ENCODE measurements at places on chromosomes 4 and X.

GRCh38 chr4:108867476-108867875 lies 104.6 kb upstream of the ETNPPL start:
- no peak for DNase-seq

DNA sequence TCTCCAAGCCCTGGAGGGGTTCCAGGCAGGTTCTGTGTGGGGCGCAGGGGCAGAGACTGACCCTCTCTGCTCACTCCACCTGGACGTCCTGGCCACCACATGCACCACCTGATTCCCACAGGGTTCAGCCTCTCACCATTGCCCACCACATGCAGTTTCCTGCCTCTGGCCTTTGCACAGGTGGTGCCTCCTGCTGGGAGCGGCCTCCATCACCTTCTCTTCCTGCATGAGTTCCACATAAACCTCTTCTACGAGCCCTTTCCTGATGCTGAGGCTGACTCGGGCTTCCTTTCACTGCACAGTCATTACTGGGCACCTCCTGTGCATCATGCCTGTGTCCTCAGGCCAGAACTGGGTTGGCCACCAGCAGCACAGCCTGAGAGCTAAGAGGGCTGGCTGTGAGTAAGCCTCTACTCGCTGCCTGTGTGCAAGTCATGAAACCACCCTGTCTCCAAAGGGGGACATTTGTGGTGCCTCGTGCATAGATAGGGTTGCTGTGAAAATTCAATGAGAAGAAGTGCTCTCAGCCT lies 19.9 kb downstream of the MAN2B2 start:
- DNase-seq: no peak

DNA sequence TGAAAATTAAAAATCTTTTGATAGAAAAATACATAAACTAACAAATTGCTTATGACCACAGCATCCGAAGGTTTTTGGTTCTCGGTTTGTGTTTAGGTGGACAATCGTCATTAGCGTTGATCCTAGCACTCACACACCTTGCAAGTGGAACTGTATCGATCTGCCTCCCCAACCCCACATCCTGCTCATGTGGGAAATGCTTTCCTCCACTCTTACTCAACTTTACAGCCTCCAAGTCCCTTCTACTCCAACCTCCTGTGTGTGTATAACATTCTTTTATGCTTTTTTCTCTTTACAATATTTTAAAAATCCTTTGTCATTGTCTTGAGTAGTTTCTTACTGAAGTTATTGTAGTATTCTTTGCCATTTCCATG lies 15.6 kb upstream of the TMEM131L start:
- DNase-seq: no peak

DNA sequence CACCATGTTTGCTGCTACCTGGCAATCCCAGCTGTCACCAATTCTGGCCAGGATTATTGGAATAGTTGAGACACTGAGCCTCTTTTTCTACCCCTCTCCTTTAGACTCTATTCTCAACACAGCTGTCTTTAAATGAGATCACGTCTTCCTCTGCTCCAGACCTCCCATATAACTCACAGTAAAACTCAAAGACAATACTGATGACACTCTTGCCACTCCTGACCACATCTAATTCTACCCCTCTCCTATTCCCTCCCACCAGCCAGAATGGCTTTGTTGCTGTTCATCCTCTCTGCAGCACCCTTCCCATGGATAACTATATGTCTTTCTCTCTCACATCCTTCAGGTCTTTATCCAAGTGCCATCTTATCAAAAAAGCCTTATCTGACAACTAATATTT lies 188.6 kb upstream of the IL15 start:
- no peak for DNase-seq

GRCh38 chr4:2281575-2282343 lies 19.9 kb upstream of the MXD4 start:
- no peak for DNase-seq

- no peak for DNase-seq
These were observed 26.7 kb upstream of the BMP2K start for GRCh38 chr4:78749258-78749971.

GRCh38 chrX:17848545-17849265 lies 12.4 kb downstream of the RAI2 start:
- no peak for DNase-seq

- DNase-seq: no peak
These were observed 240.6 kb downstream of the PABPC4L start for GRCh38 chr4:133960975-133961374.

GRCh38 chr4:3511187-3511586 lies 21.0 kb downstream of the LRPAP1 start:
- DNase-seq: no peak

GRCh38 chr4:168440442-168441264 lies 39.6 kb downstream of the DDX60L start:
- peak; percentile 36 for DNase-seq

DNA sequence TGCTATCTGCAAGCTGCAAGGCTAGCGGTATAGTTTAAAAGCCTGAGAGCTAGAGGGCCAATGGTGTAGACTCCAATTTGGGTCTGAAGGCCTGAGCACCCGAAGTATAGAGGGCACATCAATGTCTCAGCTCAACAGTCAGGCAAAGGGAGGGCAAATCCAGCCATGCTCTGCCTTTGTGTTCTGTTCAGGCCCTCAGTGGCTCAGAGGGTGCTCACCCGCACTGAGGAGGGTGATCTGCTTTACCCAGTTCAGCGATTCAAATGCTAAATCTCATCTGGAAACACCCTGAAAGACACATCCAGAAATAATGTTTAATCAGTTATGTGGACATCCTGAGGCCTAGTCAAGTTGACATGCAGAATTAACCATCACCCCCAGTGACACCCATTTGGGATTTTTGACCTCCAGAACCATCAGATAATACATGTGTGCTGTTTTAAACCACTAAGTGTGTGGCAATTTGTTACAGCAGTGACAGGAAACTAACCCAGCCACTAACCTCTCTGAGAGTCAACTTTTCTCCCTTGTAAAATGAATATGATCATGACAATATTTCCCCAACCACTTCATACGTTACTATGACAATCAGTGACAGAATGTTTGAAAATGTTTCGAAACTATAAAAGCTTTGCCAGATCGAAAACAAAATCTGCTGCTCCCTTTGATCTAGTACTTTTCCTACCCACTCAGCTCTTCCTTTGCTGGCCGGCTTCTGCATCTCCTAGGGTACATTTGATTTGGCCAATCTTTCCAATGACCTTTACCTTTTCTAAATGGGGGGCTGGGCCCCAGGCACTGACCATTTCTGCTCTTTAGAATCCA lies 8.4 kb upstream of the TBL1X start:
- no peak for DNase-seq

DNA sequence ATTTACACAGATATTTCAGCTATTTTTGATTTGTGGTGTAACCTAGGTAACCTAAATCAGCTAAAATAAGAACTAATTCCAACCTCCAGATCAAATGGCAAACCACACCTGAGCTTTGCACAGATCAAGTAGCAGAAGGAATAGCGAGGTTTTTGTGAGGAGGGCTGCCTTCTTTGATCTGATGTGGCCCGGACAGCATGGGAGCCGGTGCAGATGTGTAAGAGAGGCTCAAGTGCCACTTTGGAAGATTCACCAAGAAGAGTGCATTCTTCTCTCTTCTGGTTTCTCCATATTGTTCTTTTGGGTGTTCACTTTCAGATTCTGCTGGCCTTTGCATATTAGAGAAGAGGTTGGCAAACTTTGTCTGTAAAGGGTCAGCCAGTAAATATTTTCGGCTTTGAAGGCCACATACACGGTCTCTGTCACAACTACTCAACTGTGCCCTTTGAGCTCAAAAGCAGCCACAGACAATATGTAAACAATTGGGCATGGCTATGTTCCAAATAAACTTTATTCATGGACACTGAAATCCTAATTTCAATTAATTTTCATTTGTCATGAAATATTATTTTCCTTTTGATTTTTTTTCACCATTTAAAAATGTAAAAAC lies 78.9 kb upstream of the FAM9C start:
- no peak for DNase-seq

DNA sequence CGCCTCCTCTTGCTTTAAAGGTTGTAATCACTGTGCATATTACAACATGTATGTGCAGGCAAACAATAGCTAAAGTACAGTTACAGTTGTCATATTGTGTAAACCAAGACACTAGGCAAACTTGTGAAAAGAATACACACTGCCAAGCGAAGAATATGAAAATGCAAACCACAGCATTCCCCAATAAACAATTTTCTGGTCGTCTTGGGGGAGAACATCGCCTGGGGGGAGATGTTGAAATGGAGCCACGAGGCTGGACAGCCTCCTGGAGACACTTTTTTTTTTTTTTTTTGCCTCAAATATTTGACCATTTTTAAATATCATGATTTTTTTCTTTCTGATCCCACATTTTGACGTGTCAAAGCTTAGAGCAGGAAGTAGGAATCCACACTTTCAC lies 51.7 kb upstream of the PDLIM3 start:
- DNase-seq: no peak

GRCh38 chr4:71680706-71681105 lies 103.2 kb downstream of the GC start:
- DNase-seq: no peak

DNA sequence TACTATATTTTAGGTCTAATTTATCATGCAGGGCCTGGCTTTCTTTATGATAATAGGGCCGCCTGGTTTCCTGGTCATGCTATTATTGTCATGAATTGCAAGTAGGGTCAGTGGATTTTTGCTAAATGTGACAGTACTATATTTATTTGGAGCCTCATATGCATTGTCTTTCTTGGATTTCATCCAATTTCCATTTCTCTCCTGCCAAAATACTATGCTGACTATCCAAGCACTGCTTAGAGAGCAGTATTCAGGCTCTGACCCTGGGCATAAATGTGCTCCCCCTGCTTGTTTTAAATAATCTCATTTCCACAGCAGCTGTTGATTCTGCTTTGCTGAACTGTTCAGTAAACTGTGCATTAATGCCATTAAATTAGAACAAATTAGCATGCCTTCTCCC lies 269.3 kb downstream of the GPM6A start:
- no peak for DNase-seq

GRCh38 chr4:87677731-87678130 lies 27.7 kb downstream of the DMP1 start:
- DNase-seq: no peak

DNA sequence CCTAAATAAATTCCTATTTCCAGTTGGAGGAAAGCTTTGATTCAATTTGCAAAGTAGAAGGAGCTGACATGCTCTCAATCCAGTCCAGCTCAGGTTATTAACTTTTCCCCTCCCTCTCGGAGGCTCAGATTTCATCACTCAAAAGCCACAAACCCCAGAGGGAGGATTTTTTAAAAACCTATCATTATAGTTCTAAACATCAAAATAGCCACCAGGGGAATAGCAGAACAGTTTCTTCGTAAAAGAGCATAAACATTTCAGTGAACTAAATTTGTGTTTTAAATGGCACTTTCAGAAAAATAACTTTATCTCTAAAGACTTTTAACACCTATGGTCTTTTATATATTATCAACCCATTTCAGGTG lies 8.8 kb downstream of the GPRIN3 start:
- no peak for DNase-seq

DNA sequence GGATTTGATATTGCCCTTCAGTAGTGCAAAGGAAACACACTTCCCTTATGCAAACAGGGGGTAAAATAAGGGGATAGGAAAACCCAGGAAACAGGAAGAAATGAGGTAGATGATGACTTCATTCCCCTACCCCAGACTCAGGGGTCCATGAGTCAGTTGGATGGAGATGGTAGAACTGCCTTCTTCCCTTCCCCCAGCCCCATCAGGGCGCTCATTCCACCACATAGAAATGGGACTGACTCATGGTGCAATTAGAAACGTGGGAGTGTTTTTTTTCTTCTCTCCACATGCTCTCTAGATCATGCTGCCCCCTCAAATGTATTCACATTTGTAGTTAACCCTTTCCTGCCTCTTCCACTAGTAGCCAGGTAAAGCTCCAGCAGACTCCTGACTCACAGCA lies 23.1 kb upstream of the ARMCX2 start:
- no peak for DNase-seq

- no peak for DNase-seq
These were observed 76.1 kb downstream of the SORBS2 start for GRCh38 chr4:185735866-185736400.

- DNase-seq: no peak
These were observed 78.8 kb upstream of the PLAC1 start for GRCh38 chrX:134737061-134737460.

DNA sequence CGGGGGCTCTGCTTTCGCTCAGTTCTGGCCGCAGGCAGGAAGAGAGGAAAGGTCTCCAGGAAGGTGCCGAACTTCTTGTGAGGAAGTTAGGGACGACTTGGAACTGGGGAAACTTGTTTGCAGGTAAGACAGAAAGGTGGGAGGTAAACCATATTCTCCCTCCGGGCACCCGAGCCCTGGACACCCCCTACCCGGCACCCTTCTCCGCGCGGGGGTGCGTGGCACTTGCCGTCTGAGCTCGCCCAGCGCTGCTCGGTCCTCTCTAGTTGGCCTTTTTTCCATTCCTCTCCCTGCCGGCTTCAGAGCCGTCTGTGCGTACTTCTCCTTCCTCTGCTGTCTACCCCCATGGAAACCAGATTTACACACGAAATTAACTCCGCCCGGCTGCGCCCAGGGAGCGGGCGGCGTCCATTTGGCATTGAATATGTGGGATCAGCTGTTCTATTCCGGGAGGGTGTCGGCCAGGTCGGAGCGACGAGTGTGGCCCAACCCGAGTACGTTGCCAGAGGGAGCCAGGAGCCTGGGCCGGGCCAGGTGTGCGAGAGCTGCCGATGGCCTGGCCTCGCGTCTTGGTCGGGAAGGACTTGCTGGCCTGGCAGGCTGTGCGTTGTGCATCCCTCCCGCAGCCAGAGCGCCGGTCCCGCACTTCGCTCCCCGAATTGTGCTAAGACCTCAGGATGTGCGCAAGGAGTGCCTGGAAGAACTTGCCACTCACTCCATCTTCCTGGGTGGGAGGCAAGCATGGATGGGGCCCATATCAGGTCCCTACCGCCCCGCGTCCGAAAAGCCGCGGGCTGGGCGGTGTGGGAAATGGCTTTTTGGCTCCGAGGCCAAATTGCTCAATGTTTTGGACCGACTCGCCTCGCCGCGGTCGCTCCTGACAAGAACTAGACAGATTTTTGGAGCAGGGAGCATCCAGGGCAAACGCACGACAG lies 1.7 kb downstream of the PDGFRA start:
- no peak for DNase-seq

GRCh38 chrX:18034504-18034903 lies 173.4 kb upstream of the RAI2 start:
- DNase-seq: no peak
